ENCODE measurements at places on chromosomes 4 and X.
A peak's percentile ranks its signal among the peaks of the same experiment; 100 is the strongest.

- DNase-seq = no peak
- H3K36me3 ChIP-seq = no peaks in the 10 kb centered on the region
- peaks cover 2% of the 10 kb centered on the region for H3K4me1 ChIP-seq
- H3K27me3 ChIP-seq = peaks cover 26% of the 10 kb centered on the region
Observed at GRCh38 chr4:184169225-184169867, 48.3 kb downstream of the ENPP6 start.

DNA sequence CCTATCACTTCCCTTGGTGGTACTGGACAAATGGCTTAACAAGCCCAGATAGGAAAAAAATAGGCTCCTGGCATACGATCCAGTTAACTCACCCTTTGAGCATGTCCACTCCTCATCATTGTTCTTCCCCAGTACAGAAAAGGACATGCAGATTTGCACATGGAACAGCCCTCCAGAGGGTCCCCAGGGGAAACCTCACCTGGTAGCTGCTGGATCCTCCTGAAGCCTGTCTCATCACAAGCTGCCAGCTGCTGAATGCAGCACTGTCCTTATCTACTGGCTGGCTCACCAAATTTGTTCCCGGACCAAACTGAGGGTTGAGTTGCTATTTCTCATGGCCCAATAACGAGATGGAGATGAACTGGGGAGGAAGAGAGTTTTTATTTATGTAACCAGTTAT, 49.4 kb downstream of the SERTM2 start:
- no peaks in the 10 kb centered on the region for H3K4me1 ChIP-seq
- H3K27me3 ChIP-seq = peaks cover 19% of the 10 kb centered on the region
- H3K27ac ChIP-seq = no peak overlapping the region
- H3K4me3 ChIP-seq = no peak overlapping the region
- DNase-seq = no peak

DNA sequence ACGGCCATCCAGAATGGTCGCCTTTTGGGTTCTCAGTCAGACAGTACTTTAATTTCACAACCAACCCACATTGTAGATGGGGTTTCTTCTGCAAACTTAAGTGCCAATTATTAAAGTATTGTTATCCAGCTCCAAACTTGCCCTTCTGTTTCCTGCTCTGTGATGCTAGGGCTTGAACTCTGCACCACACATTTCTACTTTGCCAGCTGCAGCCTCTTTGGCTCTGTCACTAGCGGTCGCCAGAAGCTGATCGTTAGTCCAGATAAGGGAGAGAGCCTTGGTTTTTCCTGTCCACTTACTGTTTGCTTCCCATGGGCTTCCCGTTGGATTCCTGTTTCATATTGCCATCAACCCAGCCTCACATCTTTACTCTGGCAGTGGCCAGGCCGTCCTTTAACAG, 196.6 kb downstream of the ASB9 start:
- no peaks in the 10 kb centered on the region for H3K4me1 ChIP-seq
- no peak overlapping the region for H3K4me3 ChIP-seq
- no peak overlapping the region for H3K27ac ChIP-seq
- no peaks in the 10 kb centered on the region for H3K27me3 ChIP-seq

DNA sequence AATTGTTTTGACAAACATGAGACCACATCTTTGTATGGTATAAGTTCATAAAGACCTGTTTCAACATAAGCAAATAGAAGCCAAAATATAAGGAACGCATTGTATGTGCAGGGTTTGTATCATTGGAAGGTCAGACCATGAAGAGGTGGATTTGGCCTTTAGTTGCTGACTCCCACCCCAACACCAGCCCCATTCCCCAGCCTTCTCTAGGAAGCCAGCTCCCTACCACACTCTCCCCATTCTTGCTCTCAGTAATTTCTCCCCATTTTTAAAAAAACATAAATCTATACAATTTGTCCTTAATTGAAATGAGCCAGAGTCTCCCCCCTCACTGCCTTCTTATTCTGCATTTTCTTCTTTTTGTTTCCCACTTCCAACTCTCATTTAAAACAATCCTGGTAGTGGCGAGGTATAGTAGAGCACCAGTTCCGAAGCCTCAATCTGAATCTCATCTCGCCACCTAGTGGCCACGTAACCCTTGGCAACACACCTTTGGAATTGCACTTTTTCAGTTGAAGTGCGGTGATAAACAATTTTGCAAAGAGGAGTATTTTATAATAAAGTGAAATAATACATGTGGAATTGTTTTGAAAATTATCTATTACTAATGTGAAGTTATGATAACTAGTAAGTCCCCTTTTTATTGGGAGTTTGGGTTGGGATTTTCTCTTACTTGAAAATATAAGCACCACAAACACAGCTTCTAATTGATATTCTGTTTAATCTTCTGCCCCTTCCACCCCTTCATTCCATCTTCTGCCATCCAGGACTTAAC, 126.6 kb downstream of the ASB9 start:
- DNase-seq = peak; percentile 22
- H3K27ac ChIP-seq = no peak overlapping the region
- no peaks in the 10 kb centered on the region for H3K36me3 ChIP-seq

DNA sequence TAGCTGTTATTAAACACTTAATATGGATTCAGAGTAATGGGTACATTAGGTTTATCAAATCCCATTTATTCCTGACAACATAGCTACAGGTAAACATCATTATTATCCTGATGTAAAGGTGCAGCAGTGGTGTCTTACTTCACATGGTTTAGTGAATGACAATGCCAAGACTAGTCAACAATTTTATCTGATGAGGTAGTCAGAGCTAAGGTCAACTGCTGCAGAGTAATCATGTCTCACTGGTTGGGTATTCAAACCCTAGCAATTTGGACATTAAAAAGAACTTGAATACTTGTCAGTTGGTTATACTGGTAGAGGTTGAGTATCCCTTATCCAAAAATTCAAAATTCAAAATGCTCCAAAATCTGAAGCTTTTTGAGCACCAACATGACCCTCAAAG, 117.6 kb downstream of the MAB21L2 start:
- peaks cover 1% of the 10 kb centered on the region for H3K4me1 ChIP-seq
- no peak overlapping the region for H3K27ac ChIP-seq
- no peaks in the 10 kb centered on the region for H3K36me3 ChIP-seq
- H3K27me3 ChIP-seq = no peaks in the 10 kb centered on the region
- H3K4me3 ChIP-seq = no peak overlapping the region
